ENCODE measurements at places on chromosomes 13 and 19. TPM values are rescaled to one million over a fixed set of nuclear protein-coding genes. Genes with fewer than 3 reads are reported as not detected.

The LEUTX gene
- total RNA-seq: not detected

- DNase-seq: no peak
Observed at GRCh38 chr19:3094601-3095440, 659 bp downstream of the GNA11 start.

- no peak for DNase-seq
Observed at GRCh38 chr13:111623743-111624505, 303.5 kb downstream of the TEX29 start.

The STOML3 gene
- total RNA-seq: not detected

- no peak for DNase-seq
Observed at GRCh38 chr13:28657784-28658538, 969 bp upstream of the POMP start.

- DNase-seq: no peak
Observed at GRCh38 chr13:73880365-73880764, 253.8 kb downstream of the KLF12 start.

DNA sequence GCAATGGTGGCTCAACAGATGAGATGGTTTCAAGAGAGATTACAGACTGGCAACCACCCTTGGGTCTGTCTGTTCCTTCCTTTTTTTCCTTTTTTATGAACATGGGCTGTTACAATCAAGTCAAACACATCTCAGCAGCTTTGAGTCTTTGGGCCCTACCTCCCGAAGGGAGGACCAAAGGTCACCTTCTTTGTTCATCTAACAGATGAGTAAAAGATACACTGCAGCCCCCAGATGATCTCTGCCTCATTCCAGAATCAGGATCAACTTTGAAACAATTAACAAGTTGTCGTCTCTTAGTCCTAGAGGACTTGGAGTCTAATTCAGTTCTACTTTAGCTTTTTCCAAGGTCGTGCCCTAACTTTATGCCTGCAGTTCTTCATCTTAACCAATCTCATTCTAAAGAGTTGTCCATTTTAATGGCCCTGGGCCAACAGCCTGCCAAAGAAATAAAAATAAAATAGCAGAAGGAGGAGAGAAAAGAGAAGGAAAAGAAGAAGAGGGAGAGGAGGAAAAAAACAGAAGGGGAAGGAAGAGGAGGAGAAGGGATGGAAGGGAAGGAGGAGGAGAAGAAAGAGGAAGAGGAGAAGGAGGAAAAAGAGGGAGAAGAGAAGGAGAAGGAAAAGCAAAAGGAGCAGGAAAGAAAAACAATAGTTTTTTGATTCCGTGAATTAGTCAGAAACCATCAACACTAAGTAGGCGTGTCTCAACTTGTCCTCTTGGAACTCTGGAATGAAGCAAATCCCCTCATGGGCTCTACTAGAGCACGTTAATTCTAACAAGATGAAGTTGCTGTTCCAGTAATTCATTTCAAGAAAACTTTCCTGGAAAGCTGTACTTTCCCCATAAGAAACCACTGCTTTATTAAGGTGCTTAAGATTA, 281.2 kb downstream of the FOXO1 start:
- DNase-seq: no peak

- no peak for DNase-seq
Observed at GRCh38 chr13:81480634-81481033, 1139.7 kb upstream of the SPRY2 start.

- DNase-seq: no peak
Observed at GRCh38 chr13:107209824-107210722, 642.1 kb upstream of the ARGLU1 start.

- no peak for DNase-seq
Observed at GRCh38 chr13:106155411-106155810, 380.1 kb downstream of the EFNB2 start.

The VSTM1 gene
- total RNA-seq: 0.76 TPM

- no peak for DNase-seq
Observed at GRCh38 chr13:29543230-29544215, 52.0 kb downstream of the SLC7A1 start.

- no peak for DNase-seq
Observed at GRCh38 chr19:2887391-2887914, 13.3 kb upstream of the ZNF57 start.

GRCh38 chr19:1406774-1407527, 435 bp upstream of the DAZAP1 start:
- peak; percentile 99 for DNase-seq

The POLR1D gene
- total RNA-seq: 84.7 TPM

The EVI5L gene
- total RNA-seq: 14.2 TPM

The IGSF23 gene
- total RNA-seq: not detected

DNA sequence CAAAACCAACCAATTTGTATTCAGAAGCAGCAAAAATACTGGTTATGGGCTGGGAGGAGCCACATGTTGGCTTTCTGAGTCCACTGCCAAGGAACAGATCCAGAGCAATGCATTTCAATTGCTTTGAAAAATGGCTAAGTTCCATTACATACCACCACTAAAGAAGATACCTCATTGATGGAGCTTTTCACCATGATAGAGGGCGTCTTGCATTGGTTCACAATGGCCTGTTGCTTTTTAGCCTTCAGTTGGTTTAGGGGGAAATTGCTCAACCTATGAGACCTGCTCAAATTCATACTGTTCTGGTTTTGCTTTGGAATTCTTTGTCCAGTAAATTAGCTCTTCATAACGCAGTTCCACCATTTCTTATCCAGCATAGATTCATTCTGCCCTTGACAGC, 21.2 kb upstream of the CPB2 start:
- no peak for DNase-seq

The EXOC3L2 gene
- total RNA-seq: 4.9 TPM

DNA sequence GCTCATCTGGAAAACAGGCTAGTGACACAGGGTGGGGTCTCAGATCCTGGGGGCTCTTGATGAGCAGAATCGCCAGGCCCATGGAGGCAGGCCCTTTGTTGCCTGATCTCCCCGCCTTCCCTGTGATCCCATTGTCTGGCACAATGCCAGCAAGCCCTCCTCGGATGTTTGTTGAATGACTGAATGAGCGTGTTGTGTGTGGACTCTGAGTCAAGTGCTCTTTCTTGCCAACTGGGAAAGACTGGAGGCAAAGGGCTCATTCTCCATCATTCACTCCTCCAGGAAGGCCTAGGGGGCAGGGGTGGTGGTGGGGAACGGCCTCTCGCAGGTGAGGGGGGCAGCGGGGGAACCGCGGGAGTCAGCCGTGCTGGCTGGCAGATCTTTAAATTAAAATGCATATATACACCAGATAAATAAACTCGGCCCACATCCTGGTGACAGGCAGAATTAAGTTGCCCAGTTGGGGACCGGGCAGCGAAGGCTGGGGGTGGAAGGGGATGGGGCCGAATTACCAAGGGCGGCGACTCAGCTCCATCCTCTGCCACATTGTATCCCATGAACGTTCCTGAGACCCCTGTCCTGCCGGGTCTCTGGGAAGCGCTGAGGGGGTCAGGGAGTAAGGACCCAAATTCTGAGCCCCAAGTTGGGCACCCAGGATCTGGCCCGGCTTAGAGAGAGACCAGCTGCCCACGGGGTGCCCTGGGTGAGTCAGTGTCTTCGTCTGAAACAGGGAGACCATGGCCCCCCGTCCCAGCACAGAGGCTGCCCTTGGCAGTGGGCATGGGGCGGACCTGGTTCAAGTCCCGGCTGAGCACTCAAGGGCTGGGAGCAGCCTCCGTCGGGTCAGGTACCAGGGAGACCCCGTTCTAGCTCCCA, 24.5 kb downstream of the EFNA2 start:
- no peak for DNase-seq

GRCh38 chr19:30111021-30111855, 169.2 kb downstream of the URI1 start:
- DNase-seq: no peak
